A673 (cell line): ENCODE measurements at places on chromosomes 4 and X.

DNA sequence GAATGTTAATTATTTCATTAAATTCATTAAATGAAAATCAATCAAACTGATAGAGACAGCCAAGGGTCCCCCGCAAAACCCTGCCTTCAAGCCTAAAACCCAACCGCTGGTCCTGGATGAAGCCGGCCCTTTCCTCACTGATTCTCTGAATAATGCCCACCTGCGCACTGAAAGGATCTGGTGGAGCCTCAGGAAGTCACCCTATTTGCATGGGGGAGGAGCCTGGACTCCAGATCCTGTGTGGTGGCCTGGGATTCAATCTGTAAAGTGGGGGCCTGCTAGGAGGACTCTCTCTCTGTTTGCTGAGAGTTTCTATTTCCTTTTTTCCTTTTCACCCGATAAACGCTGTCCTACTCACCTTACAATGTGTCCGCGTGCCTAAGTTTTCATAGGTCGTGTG lies 97.9 kb upstream of the ADAMTS3 start:
- DNase-seq, result no peak

- DNase-seq, result no peak
Measured at GRCh38 chr4:159542296-159542695, 439.4 kb downstream of the RAPGEF2 start.

- no peak for DNase-seq
Measured at GRCh38 chr4:123987408-123987807, 590.8 kb downstream of the SPRY1 start.

DNA sequence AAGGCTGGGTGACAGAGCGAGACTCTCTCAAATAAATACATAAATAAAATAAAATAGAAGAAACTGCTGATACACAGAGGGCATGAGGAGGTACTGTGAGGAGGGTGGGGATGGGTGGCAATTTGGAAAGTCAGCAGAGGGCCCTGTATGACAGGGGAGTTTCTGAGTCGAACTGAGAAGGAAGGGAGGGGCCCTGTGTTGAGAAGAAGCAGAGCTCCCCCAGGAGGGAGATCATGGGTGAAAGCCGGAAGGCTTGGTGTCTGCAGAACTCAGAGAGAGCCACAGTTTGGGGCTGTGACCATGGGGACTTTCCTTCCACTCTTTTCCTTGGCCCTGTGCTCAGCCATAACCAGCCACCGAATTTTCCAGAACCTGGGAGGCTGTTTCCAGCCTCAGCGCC lies 24.8 kb upstream of the AFAP1 start:
- DNase-seq, result no peak

DNA sequence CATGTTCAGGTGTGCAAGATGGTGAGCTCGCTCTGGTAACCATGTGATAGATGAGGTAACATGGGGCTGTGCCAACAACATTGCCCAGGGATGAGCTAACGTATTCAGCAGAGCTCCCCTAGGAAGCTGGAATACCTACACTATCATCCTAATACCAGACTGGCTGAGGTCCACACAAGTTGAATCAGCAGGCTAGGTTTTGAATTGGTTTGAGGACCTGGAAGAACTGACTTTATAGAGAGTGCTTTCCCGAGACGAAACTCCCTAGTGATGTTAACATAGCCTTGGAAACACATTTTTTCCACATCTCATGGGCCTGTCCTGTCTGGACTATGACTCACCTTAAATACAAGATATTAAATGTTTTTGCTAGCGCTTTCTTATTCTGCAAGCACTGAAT lies 56.7 kb downstream of the IGFBP7 start:
- DNase-seq, result no peak

DNA sequence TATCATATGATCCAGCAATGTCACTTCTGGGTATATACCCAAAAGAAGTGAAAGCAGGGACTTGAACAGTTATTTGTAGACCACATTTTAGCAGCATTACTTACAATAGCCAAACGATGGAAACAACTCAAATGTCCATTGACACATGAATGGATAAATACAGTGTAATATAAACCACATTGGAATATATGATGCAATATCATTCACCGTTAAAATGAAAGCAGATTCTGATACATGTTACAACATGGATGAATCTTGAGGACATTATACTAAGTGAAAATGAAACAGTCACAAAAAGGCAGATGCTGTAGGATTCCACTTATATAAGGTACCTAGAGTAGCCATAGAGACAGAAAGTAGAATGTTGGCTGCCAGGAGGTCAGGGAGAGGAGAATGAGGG lies 130.5 kb upstream of the SMAD1 start:
- no peak for DNase-seq
